Left cardiac atrium (tissue), 4 donors: ENCODE measurements at places on chromosomes 4 and X. TPM values are rescaled to one million over a fixed set of nuclear protein-coding genes. Genes with fewer than 3 reads are reported as not detected.

Gene WDR17
- total RNA-seq: 1.4 TPM

DNA sequence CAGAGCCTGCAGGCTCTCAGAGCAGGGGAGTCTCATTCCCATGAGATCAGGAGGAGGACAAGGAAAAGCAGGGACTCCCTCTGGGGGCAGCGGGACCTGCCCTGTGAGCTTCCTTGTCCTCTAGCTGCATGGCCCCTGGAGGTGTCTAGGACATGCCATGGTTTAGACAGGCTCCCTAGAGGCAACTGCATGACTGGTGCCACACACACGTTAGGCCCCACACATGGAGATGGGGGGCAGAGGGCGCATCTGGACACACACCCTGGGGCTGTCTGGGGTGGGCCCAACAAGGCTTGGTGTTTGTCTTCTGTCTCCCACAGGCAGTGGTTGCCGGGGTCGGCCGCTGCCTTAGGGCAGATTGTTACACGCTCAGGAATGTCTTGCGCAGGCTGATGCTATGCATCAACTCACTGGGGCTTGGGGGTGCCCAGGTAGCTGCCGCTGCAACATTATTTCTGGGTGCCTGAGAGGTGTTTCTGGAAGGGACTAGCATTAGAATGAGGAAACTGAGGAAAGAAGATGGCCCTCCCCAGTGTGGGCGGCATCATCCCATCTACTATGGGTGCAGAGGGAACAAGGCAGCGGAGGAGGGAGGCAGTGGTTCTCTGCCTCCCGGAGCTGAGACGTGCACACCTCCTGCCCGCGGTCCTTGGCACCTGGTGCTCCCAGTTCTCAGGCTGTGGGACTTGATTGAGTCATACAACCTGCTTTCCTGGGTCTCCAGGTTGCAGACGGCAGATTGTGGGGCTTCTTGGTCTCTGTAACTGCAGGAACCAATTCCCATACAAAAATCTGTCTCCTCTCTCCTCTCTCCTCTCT lies 32.1 kb upstream of the GPR78 start:
- no peak for DNase-seq

DNA sequence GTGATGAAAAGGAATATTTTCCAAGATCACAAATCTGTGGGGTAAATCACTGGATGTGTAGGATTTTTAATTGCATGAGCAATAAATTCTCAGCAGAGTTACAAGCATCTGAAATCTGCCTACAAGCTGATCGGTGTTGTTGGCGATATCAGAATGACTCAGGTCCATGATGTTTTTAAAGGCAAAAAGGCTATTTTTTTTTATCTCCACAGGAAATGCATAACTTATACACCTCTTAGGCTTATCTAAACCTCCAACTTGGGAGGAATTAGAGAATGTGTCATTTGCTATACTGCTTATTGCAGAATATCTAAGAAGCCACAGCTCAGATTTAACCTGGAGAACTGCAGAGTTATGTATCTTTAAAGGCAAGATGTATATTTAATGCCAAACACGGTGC lies 61.6 kb downstream of the KIT start:
- DNase-seq: no peak

- DNase-seq: no peak
Observed at GRCh38 chr4:120873554-120873953, 49.0 kb downstream of the PRDM5 start.
